Activated T-cell treated with anti-CD3 and anti-CD28 coated beads for 4 hours (primary cell): ENCODE measurements at places on chromosomes 13 and 19.

GRCh38 chr13:51385114-51385513, 45.6 kb downstream of the SERPINE3 start:
- DNase-seq: no peak

DNA sequence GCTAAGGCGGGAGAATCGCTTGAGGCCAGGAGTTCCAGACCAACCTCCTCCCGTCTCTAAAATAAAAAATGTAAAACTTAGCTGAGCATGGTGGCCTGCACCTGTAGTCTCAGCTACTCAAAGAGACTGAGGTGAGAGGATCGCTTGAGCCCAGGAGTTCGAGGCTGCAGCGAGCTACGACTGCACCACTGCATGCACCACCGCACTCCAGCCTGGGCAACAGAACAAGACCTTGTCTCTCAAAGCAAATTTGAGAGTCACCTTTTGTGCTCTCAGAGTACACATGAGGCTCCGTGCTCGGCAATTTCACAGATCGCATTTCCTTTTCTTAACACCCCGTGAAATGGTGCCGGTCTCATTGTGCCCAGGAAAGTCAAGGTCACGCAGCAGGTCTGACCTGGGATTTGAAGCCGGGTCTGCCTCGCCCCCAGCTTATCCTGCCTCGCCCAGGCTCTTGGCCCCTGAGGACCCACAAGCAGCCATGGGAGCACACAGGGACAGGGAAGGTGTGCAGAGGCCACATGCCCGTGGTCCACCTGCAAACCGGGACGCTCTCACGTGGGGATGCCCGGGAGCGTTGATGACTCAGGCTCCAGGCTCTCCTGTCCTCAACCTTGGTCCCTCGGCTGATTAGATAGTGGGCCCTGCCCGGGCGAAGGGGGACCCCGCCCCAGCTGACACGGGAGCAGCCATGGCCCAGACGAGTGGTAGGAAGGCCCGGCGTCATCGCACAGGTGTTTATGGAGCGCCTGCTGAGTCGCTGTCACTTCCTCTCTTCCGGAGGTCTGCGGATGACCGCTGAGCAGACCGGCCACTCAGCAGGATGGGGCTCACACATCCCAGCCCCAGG, 1.1 kb upstream of the SMIM24 start:
- no peak for DNase-seq

GRCh38 chr19:50514346-50515167, 844 bp upstream of the ASPDH start:
- DNase-seq: no peak

DNA sequence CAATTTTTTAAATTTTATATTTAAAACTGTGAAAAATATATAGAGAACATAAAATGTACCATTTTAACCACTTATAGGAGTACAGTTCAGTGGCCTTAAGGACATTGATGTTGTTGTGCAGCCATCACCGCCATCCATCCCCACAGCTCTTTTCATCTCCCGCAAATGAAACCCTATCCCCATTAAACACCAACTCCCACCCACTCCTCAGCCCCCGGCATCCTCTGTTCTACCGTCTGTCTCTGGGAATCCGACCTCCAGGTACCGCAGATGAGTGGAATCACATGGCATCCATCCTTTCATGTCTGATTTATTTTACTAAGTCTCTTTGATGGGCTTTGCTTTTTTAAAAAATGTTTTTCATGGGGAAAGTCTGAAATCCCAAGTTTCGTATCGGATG, 23.8 kb upstream of the SMIM17 start:
- no peak for DNase-seq

GRCh38 chr13:76004416-76004815, 368.3 kb downstream of the LMO7 start:
- no peak for DNase-seq
